ENCODE measurements at places on chromosomes 5 and 9.

DNA sequence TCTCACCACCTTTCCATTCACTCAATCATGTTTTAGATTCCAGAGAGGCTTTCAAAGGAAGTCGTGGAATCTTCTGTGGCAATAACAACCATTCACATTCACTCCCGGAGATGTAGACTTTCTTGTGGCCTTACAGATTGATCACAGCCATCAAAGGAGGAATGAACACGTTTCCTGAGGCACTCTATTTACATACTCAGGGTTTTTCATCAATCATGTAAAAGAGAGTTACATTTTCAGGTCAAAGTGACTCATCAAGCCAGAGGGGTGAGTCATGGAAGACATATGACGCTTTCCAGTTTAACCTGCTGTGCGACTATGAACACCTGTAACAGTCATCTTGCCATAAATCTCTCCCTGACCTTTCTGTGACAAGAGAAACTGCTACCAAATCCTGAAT is 39.3 kb upstream of the RAD23B start:
- peak; percentile 80 for DNase-seq

GRCh38 chr9:135480071-135480939 is 723 bp downstream of the PPP1R26 start:
- DNase-seq, result peak; percentile 42

- peak; percentile 39 for DNase-seq
Observed at GRCh38 chr5:149526845-149527590, 24.2 kb downstream of the CSNK1A1 start.

DNA sequence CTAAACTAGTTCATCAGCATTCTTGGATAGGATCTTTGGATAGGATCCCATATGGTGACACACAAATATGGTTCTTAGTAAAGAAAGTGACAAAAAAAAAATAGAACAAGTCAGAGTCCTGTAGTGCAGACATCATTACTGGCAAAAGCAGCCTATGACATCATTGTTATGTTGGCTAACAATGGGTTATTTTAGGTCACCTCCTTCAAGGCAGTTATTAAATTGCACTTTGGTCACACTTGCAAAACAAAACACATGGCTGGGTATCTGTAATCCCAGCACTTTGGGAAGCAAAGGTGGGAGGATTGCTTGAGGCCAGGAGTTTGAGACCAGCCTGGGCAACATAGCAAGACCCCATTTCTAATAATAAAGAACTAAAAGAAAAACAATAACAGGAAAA is 185.9 kb downstream of the KIAA0825 start:
- DNase-seq, result no peak

DNA sequence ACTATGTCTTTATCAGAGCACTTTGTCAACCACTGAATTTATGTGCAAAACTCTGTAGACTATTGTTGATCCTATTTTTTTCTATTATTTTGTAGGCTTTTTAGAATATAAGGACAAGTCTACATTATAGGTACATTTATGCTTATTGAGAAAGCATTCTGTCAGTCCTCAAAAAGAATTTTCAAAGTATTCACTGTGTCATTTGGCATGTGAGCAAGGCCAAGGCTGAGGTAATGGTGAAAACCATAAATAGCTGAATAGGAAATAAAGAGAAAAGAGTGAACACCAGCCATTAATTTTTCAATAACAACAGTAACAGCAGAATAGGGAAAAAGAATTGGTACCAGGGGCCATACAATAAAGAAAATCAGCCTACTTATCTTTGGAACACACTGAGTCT is 21.0 kb downstream of the SKIC3 start:
- DNase-seq, result no peak

Data from umbilical cord (tissue), 2 donors.